ENCODE measurements at places on chromosomes 2 and 18.

DNA sequence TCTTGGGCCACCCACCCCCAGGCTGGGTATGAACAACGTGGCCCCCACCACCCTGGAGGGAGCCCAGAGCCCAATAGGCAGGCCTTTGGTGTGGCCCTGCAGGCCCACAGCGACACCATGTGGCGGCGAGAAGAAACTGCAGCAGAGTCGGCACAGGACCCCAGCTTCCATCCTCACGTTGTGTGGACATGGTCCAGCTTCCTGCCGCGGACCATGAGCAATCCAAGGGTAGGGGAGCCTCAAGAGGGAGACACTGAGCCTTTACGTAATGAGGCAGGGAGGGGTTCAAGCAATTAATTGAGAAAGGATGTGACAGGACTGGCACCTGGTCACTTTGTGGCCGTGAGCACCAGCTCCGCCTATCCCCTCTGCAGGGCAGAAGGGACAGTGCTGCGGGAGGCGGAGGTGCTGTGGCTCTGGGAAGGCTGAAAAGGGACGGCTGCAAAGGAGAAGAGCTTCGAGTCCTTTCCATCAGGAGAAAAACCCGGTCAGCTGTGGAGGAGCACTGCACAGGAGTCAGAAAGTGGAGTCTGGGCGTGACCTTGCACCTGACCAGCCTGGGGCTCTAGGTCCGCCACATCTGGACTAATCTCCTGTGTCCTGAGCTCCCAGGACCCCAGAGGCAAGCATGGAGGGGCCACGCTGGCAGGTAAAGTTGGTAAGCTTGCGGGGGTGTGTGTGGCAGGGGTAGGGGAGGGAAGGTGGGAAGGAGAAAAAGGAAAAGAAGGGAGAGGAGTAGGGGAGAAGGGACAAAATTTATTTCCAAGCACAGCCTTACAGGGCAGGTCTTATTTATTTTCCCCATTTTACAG lies 44.9 kb downstream of the TMEM37 start:
- peak; percentile 43 for DNase-seq

GRCh38 chr2:212145121-212145520 lies 393.5 kb downstream of the ERBB4 start:
- DNase-seq: no peak

DNA sequence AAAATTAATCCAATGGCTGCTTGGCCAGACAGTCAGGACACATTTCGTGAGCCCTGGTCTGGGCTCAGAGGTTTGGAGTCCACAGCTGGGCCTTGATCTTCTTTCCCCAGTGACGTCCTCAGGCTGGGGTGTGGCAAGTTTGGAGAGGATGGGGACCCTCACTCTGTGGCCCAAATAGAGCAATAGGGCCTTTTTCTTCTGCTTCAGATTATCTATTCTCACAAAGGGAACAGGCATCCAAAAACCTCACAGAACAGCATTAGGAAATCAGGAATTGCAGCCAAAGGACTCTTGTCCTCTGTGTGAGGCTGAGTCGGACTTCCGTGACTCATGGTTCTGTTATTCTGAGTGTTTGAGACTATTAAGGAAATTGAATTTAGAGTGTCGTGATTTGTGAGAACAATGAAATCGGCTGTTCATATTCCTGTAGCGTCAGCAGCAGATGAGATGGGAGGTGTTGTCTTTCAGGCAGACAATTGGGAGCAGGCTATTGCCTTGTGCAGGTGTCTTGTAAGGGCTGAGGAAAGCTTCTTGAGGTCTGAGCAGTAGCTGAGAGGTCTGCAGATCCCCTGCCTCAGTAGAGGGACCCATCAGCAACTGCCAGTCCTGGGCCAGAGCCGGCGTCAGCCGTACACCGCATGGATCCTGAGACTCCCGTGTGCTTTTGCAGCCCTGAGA lies 113.8 kb downstream of the SH3RF3 start:
- no peak for DNase-seq

DNA sequence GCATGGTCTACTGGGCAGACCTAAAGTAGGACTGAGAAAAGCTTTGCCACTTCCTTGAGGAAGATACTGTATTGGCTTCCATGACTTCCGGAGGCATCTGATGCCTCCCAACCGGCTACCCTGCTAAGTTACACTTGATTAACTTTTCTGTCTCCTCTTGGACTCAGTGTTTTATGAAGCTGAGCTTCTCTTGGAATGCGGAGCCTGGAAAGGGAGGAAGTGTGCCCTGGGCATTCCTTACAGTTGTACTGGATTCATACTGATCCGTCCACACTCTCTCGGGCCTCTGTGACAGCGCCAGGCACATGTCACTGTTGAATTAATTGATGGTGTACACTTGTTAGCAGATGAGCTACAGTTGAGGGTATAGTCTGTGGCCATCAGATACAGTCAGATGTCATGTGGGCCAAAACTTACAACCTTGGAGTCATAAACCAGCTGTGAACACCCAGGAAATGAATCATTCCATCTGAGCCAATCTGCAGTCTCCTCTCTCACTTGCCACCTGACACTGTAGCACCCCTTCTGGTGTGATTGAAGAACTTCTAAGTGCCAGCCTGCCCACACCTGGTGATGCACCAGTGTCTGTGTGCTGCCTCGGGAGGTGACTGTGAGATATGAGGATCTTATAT lies 122.5 kb downstream of the FHOD3 start:
- DNase-seq: no peak

DNA sequence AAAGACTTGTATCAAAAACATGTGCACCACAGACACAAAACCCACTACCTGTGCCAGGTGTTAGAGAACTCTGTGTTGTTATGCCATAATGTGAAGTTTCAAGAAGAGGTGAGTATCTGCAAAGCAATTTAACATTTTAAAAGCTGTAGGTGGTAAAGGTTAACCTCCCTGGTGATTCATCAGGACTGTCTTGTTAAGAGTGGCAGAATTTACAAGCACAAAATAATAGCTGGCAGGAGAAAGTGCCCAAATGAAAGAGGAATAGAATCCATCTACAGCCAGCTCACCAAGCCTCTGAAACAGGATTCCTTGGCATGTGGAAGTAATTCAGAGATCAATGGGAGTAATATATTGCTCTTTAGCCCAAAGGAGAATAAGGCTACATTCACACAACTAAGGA lies 230.7 kb downstream of the AFF3 start:
- no peak for DNase-seq

GRCh38 chr2:97728091-97728731 lies 14.8 kb downstream of the ZAP70 start:
- peak; percentile 77 for DNase-seq

- DNase-seq: no peak
Measured at GRCh38 chr2:77434880-77435279, 87.3 kb downstream of the LRRTM4 start.

- DNase-seq: no peak
Measured at GRCh38 chr2:126936219-126936723, 37.6 kb downstream of the TEX51 start.

DNA sequence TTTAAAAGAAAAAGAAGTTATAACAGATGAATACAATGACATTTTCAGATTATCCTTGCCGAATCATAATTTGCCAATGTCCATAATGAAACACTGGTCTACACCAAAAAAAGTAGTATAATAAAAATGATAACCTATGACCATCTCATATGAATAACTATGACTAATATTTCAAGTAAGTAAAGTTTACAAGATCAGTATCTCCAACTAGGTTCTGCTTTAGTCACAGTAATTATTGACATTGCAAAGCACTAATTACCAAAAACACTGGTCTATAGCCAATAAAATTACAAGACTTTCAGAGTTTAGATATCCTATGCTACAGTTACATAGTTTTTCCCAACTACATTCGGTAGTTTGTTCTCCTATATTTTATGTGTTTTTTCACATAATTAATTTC lies 136.7 kb downstream of the MEMO1 start:
- no peak for DNase-seq

- no peak for DNase-seq
Measured at GRCh38 chr2:159459279-159459678, 157.1 kb downstream of the BAZ2B start.

GRCh38 chr2:172513935-172514586 lies 41.8 kb upstream of the PDK1 start:
- no peak for DNase-seq

DNA sequence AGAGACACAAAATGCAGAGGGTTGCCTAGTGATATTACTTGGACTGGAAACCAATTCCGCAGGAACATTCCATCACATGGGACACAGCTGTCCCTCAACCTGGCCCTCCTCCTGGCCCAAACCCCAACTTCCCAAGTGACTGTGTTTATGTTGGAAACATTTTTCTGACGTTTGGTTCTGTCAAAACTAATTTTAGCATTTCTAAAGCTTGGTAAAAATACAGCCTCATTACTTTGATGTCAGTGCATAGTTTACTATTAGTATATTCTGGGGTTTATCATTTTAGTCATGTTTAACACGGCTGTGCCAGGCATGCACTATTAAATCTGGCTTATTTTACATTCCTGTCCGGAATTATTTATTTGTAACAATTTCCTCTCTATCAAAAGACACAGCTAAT lies 69.9 kb downstream of the GLI2 start:
- DNase-seq: no peak

DNA sequence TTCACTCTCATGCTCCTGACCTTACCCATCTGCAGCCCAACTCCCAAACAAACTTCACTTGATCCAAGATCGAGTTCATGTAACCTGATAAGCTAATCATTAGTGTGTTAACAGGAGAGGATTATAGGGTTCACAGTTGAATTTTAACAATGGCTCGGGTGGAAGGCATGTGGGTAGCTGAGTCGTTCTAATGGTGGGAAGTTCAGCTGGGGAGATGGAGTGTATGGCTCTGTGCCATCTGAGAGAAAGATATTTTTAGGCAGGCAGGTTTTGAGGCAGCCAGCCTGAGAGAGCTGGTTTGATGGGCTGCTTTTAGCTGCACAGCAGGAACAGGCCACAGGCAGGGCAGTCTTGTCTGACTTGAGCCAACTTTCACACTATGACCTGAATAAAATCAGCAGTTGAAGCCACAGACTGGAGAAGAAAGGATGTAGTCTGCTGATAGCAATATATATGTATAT lies 17.7 kb upstream of the NFE2L2 start:
- DNase-seq: no peak

DNA sequence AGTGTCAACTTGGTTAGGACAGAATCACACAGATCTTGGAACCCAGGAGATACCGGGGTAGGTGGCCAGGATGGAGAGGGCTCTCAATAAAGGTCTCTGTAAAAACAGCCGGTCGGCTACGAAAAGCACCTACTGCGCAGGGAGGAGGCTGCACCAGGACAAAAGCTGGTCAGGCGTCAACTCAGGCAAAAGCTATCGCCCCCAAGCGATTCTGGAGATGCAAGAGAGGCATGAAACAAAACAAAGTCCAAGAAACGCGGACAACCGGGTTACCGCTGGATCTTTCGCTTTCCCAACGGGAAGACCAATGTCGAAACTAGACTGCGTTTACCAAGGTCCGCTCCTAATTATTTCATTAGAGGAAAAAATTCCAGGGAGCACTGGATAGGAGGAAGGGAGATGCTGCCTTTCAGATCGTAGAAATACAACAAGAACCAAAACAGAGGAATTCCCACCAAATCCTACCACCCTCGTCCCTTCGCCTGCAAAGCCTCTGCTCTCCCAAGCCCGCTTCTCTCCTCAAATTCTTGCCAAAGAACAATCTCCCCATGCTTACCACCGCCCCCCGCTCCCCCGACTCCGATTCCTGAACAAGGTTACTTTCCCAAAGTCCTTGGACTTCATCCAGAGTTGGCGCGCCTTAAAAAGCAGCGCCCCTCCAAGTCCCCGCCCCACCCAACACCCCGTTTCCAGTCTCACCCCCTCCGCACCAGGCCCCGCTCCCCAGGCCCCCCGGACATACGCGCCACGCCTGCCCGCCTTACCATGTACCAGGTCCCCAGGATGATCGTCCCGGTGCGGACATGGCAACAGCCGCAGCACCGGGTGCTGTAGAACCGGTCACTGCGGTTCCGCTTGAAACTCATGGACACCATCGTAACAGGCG lies 539 bp downstream of the LAPTM4A start:
- peak; percentile 71 for DNase-seq

DNA sequence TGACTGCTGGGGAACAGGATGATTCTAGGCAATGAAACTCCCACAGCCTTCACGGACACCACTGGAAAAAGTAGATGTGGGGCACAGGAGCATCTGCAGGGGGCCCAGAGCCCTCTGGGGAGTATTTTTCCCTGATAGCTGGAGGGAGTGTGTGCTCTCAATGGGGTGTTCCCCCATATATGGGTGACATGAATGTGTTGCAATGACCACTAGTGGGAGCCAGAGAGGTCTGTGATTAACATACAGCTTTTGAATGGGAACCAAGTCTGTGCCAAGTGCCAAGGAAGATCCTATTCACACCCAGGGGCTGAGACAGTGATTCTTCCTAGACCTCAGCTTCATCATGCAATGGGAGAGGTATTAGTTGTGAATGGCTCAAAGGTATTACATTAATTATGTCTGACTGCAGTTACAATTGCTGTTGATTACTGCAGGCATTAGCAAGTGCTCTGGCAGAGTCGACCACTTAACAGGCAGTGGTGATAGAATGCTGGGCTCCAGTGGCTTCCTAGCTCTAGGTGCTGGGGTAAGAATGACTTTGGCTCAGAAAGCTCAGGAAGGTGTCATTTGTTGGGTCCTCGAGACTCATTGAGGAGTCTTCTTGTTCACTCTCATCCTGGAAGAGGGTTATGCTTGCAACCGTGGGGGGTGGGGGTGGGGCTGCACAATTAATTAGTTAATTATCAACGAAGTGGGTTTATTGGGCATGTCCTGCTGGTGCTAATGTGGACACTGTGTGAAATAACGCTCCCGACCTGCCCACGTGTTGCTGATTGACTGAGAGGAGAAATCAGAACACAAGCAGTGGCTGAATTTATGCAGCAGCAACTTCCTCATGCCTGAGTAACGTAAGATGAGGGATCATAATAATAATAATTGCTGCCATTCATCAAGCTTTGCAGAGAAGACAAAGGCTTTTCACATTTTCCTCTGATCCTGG lies 194.1 kb downstream of the CLIP4 start:
- no peak for DNase-seq

DNA sequence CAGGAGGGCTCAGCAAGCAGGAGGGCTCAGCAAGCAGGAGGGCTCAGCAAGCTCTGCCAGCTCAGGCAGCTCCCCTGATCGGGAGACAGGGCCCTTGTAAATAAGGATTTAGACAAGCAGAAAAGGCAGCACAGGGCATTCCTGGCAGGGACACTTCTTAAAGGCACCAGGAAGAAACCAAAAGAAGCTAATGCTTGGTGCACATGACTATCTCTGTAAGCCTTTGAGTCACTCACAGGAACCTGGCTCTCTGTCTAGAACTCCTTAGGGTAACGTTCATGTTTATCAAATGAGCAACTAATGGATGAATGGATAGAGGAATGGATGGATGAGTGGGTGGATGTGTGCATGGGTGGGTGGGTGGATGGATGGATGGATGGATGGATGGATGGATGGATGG lies 28.4 kb downstream of the TMEM37 start:
- DNase-seq: no peak

DNA sequence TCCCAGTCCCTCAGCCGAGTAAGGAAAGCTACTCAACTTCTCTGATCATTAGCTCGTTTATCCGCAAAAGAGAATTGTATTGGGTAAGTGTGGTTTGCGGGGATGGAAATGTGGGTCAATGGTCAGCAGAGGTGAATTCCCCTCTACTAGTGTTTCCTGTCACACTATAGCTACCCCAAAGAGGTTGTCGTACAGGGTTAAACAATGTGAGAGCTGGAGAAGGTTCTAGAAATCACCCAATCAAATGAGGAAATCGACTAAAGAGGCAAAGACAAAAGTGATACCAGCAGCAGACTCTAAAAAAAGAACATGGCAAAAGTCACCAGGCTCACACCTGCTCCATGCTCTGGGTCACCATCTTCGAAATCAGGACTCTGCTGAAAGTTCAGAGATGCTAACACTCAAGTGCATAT lies 144.7 kb upstream of the ITGA4 start:
- DNase-seq: no peak

- no peak for DNase-seq
Measured at GRCh38 chr2:95042472-95043271, 17.2 kb downstream of the MAL start.
